ENCODE measurements at places on chromosomes 12 and 14. TPM values are rescaled to one million over a fixed set of nuclear protein-coding genes. Genes with fewer than 3 reads are reported as not detected.

Gene MAGOHB
- 15.3 TPM for total RNA-seq

Gene RASSF3
- total RNA-seq: 8.2 TPM

Gene ZFC3H1
- 8.3 TPM for total RNA-seq

Gene LRRK2
- 0.39 TPM for total RNA-seq

Gene A2M
- total RNA-seq: not detected

Gene HRK
- not detected for total RNA-seq

Gene HCAR3
- 1.4 TPM for total RNA-seq

Gene TDRD9
- 0.62 TPM for total RNA-seq

Gene IL26
- total RNA-seq: not detected

Gene DNAJC22
- total RNA-seq: not detected

Gene CATSPERB
- not detected for total RNA-seq

Gene FOXN4
- total RNA-seq: not detected

Gene DLK1
- not detected for total RNA-seq

Gene FAM90A1
- total RNA-seq: not detected

Gene TRHDE
- 0.47 TPM for total RNA-seq

Measured in hair follicular keratinocyte (primary cell).